ENCODE measurements at places on chromosomes 7 and 10.
A peak's percentile ranks its signal among the peaks of the same experiment; 100 is the strongest.

DNA sequence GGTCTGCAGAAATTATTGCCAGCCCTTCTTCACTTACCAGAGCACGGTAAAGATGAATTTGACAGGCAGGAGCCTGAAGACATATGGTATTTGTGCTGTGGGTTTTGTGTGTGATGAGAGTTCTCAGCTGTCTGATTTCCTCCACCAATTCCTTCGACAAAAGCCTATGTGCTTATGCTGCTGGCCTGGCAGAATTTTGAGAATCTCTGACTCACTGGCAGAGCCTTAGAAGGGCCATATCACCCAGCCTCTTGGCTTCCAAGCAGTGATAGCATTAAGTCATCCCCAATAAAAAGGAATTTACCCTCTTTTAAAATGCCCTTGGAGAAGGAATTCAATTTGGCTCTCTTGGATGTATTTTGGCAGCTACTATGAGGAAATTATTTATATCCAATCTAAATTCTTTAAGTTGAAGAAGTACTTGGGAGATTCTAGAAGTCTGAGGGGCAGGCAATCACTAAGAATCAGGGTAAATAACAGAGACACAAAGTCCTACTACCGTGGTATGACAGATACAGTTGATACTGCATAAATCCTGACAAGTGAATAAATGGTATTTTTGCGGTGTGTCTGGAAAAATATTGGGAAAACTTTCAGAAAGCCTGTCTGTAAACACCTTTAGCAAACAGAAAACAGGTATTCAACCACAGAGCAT lies 68.6 kb upstream of the EFCAB10 start:
- no peak for DNase-seq

DNA sequence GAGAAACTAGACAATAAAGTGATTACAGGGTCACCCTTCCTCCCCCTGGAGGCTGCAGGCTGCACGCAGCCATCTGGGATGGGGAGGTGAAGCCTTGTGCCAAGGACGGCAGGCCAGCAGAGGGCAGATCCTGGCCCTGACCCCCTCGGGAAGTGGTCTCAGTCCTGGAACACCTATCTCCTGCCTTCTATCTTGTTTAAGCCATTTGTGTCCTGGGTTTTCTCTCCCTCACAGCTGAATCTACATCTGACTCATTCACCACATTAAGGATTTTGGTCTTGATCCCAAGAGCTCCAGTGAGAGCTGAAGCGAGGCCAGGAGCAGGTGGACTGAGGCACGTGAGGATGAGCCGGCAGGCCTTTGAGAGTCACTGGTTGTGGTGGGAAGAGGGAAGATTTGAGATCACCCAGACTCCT lies 16.4 kb upstream of the PARP12 start:
- DNase-seq: no peak

GRCh38 chr7:70634610-70635068 lies 497.3 kb upstream of the GALNT17 start:
- no peak for DNase-seq

GRCh38 chr10:88389456-88389855 lies 193.7 kb downstream of the RNLS start:
- DNase-seq: no peak

DNA sequence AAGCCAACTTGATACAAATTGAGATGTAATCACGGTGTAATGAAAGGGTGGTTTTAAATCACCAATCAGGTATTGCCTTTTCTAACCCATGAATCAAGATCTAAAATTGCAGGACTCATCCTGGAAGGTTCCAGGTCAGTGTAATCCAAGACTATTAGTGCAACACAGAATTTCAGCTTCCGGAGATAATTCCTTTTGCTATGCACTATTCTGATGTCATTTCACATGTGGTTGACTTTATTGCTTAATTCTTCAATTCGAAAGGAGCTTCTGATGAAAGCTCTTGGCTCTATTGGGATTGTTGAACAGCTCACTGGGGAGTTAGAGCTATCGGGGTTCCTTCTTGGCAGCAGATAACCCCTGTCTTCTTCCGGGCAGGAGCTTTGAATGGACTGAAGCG lies 147.4 kb upstream of the INSYN2A start:
- no peak for DNase-seq

- DNase-seq: peak; percentile 63
These were observed 28.2 kb downstream of the GPRIN2 start for GRCh38 chr10:46528171-46528671.

DNA sequence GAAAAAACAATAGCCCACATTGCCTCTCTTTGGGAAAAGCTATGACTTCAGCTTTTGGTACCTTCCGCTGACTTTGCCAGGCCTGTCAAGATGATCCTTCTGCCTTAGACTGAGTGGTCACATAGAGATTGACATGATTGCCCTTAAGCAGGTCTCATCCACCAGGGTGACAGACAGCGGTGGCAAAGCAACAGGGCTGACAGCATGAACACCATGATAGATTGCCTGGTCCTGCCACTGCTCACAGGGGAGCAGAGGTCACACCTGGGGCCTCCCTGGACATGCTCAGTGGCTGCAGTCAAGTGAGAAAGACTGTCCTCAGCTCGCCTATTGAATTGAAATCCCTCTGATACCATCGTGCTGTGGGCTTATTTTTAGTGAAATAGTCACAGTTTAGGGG lies 1080.2 kb downstream of the KCNMA1 start:
- no peak for DNase-seq

DNA sequence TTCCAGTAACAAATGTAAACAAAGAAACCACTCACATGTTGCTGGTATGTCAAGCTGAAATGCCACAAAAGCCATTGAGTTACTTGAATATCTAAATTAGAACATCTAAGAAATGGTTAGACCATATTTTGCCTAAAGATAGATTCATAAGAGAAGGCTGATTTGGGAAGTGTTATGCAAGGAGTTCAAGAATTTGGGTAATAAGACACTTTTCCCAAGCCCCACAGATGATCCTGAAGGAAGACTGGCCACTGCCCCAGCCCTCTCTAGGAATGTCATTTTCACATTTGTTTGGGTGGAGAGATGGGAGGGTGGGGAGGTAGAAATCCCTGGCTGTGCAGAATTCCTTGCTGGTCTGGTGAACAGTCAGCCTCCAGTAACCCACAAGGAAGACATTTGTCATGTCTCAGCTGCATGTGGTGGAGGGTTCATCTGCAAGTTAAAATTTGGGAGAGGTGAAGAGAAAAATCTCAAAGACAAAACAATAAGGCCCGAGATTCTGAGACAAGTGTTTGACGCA lies 427.2 kb upstream of the KLF6 start:
- DNase-seq: no peak

DNA sequence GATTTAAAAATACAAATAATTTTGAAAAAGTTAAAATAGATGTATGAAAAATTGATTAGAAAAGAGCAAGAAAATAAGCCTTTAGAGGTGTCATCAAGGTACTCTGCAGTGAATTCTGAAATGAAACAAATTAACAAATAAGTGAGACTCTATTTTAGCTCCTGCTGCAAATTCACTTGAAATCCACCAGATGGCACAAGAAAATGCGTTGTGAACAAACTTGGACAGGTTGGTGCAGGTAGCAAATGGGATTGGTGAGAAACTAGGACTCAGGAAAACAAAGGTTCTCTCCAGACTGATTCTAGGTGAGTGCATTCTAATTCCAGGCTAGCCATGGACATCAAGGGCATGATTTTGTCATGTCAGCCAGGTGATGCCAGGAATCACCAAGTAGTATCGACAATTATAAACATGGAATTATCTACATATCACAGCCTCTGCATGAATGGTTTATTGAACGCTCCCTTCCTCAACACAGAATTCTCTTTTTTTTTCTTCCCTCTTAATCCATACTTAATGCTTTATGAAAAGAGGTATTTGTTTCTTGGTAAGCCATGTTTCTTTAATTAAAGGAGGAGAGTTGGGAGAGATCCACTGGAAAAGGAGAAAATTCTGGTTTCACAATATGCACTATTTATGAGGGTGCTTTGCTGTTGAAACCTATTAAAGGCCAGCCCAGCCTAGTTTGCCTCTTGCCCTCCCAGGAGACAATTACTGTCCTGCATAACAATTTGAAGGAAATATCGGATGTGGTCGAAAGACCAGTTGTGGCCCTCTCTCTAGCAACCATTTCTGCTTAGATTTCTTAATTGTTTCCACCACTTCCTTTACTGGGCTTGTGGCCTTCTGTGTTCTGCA lies 118.1 kb downstream of the ZNF365 start:
- no peak for DNase-seq

- no peak for DNase-seq
These were observed 1.3 kb upstream of the CLDN12 start for GRCh38 chr7:90401989-90402388.

DNA sequence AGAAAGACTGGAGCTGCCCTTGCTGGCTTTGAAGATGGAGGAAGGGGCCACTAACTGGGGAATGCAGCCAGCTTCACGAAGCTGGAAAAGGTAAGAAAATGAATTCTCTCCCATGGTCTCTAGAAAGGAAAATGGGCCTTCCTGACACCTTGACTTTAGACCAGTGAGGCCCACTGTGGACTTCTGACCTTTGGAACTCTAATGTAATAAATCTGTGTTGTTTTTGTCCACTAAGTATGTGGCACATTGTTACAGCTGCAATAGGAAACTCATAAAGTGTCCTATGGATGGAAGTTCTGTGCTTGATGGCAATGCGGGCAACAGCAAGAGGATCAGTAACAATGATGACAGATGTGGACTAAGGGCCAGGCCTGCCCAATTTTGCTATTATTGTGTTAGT lies 20.9 kb downstream of the DNAJB9 start:
- DNase-seq: no peak

- no peak for DNase-seq
These were observed 68.3 kb downstream of the DNAH11 start for GRCh38 chr7:21611129-21611528.

GRCh38 chr10:86305521-86305920 lies 61.1 kb downstream of the GRID1 start:
- DNase-seq: peak; percentile 13

DNA sequence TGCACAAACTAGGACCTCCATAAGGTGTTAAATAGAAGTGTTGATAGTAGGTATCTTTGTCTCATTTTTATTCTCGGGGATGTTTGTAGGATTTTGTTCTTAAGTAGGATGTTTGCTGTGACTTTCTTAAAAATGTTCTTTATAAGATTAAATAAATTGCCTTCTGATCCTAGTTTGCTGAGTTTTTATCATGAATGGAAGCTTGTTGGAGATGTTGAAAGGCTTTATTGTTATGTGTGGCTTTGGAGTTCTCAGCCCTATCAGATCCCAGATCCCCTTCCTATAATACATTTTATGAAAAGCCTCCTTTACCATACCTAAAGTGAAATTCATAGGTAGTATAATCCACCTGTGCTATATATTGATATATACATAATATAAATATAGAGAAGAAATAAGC lies 40.1 kb downstream of the NHLRC2 start:
- no peak for DNase-seq

- DNase-seq: no peak
These were observed 9.3 kb downstream of the NOD1 start for GRCh38 chr7:30469303-30469702.

DNA sequence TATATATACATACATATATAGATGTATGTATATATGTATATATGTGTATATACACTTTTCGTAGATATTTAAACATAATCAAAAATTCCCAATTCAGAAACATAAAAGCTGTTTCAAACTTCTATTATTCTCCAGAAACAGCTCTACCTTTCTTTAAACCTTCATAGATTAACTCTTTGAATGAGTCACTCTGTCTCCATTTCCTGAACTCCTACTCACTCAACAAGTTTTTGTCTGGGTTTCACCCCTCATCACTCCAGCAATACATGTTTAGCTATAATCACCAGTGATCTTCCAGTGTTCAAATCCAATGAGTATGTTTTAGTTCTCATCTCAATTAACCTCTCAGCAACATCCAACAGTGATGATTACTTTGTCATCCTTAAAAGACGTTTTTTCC lies 9.6 kb downstream of the DGKB start:
- DNase-seq: no peak

DNA sequence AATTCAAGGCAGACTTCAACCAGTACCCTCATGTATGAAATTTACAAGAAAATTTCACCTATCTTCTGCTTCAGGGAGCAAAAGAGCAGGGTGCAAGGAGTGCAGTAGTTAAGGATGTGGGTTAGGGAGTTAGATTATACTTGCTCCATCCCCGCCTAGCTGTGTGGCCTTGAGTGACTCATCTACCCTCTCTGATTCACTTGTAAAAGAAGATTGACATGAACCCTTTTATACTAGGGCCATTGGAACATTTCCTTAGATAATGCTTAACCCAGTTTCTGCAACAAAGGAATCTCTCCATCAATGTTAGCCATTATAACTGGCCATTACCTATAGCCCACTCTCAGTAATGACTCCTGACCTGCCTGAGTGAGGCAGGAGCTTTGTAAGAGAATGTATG lies 10.2 kb upstream of the HSPA12A start:
- no peak for DNase-seq

DNA sequence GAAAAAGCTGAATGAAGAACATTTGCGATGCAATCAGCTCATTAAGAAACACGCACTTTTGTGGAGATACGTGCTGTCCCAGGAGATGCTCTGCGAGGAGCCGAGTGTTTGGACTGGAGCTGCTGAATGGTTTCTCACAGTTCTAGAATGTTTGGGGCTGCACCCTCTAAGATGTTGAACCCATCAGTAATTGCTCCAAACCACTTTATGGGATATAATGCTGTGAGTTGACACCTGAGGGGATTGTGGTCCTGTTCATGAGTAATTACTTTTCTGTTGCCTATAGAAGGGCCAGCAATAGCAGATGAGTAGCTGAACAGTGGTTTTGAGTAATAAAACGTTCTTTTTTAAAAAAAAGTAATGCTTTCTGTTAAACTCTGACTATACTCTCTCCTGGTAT lies 63.1 kb downstream of the IKZF1 start:
- no peak for DNase-seq

GRCh38 chr7:25672496-25672895 lies 444.2 kb upstream of the NPVF start:
- DNase-seq: no peak

DNA sequence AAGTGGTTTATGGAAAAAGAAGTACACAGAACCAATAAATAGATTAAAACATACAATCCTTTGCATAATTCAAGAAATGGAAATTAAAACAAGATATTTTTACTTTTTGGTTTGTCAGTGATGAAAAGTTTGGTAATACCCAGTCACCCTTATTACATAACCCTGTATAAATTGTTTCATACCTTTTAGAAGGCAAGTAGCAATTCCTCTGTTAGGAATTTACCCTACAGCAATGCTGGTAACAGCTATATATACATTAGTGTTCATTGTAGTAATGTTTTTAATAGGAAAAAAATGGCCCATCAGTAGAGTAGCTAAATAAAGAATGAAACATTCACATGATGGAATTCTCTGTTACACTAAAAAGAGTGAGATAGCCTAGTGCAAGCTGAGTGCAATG lies 42.7 kb downstream of the PTPN12 start:
- DNase-seq: no peak

Measured in ascending aorta (tissue), 2 donors.